ENCODE measurements at places on chromosomes 2 and 18.

DNA sequence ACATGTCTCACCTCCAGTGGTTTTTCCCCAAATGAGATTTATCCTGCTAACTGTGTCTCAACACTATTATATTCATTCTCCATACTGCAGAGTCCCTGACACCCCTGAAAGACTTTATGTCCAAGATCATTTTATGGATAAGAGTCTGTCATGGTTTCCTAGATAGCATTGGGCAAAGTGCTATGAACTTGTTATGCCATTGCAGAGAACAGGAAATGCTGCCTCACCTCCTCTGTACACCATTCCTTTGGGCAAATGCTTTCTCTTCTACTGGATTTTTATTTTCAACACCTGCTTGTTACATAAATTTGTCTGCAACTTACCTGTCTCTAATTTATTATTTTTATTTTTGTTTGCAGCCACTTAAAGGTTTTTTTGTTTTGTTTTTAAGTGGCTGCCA, 652.5 kb upstream of the FAM98A start:
- no peak overlapping the region for H3K27ac ChIP-seq
- no peak for DNase-seq
- H3K36me3 ChIP-seq: no peaks in the 10 kb centered on the region
- no peak overlapping the region for H3K4me3 ChIP-seq
- no peaks in the 10 kb centered on the region for H3K27me3 ChIP-seq

GRCh38 chr18:7567474-7568425, 634 bp downstream of the PTPRM start:
- H3K36me3 ChIP-seq: peaks cover 14% of the 10 kb centered on the region
- H3K27me3 ChIP-seq: peaks cover 16% of the 10 kb centered on the region
- H3K4me1 ChIP-seq: peaks cover 35% of the 10 kb centered on the region
- H3K27ac ChIP-seq: no peak overlapping the region
- DNase-seq: peak; percentile 59

- peak; percentile 19 for DNase-seq
- H3K27me3 ChIP-seq: peaks cover 5% of the 10 kb centered on the region
- peaks cover 58% of the 10 kb centered on the region for H3K4me1 ChIP-seq
- no peaks in the 10 kb centered on the region for H3K36me3 ChIP-seq
- no peak overlapping the region for H3K4me3 ChIP-seq
These were observed 216.4 kb upstream of the OSR1 start for GRCh38 chr2:19574778-19575260.

DNA sequence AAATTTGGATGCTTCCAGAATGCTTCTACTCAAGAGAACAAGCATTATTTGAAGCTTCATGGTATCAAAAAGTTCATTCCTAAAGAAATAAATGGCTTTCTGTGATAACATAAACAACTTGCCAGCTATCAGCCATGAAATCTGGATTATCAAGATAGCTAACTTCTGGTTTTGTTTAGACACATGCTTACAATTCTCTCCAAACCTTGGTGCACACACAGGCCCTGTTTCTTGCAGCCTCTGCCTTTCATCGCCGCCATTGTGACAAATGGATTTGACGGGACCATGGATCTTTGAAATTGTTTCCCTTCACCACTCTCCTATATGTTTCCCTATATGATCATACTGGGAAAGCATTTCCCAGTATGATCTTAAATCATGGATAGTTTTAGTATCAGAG, 47.9 kb upstream of the CABLES1 start:
- H3K4me1 ChIP-seq: no peaks in the 10 kb centered on the region
- H3K27ac ChIP-seq: no peak overlapping the region
- H3K36me3 ChIP-seq: no peaks in the 10 kb centered on the region
- peaks cover 8% of the 10 kb centered on the region for H3K27me3 ChIP-seq

DNA sequence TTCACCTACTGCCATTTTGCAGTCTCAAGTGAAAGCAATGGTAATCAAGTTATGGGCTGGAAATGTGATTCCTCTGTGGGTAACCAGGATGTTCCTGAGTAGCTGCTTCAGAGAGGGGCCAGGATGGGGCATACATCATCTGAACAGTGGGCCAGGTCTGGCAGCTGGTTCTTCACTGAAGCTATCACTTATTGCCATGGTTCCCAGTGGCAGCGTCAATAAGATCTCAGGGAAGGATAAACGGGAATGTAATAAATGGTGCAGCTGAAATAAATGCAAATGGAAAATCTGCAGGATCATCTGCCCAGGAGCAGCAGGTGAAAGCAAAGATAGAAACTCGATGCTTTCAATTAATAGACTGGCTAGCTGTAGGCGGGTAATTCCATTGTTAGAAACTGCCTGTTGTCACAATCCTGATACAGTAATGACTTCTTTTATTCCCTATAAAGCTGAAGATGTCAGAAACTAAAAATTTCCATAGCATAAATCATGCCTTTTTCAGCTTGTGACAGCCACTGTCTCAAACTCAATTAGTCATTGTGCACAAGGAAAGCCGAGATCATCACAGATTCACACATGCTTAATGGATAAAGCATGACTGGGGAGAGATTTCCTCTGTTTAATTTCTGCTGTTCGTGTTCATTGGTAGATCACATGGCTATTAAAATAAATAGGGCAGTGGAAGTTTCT, 56.2 kb upstream of the CCDC85A start:
- H3K4me1 ChIP-seq: peaks cover 28% of the 10 kb centered on the region
- H3K4me3 ChIP-seq: no peak overlapping the region
- no peak for DNase-seq
- no peaks in the 10 kb centered on the region for H3K36me3 ChIP-seq

GRCh38 chr2:85853499-85854165, 35.2 kb downstream of the ST3GAL5 start:
- H3K4me3 ChIP-seq: no peak overlapping the region
- DNase-seq: no peak
- peaks cover 3% of the 10 kb centered on the region for H3K27me3 ChIP-seq
